ACHN (cell line): ENCODE measurements at places on chromosomes 3 and 15.

GRCh38 chr3:94822298-94822697 is 759.4 kb downstream of the NSUN3 start:
- no peak for DNase-seq

- peak; percentile 49 for DNase-seq
Measured at GRCh38 chr3:112136959-112137693, 4.1 kb upstream of the GCSAM start.

- DNase-seq, result no peak
Measured at GRCh38 chr3:60142009-60142408, 1092.2 kb upstream of the CFAP20DC start.

DNA sequence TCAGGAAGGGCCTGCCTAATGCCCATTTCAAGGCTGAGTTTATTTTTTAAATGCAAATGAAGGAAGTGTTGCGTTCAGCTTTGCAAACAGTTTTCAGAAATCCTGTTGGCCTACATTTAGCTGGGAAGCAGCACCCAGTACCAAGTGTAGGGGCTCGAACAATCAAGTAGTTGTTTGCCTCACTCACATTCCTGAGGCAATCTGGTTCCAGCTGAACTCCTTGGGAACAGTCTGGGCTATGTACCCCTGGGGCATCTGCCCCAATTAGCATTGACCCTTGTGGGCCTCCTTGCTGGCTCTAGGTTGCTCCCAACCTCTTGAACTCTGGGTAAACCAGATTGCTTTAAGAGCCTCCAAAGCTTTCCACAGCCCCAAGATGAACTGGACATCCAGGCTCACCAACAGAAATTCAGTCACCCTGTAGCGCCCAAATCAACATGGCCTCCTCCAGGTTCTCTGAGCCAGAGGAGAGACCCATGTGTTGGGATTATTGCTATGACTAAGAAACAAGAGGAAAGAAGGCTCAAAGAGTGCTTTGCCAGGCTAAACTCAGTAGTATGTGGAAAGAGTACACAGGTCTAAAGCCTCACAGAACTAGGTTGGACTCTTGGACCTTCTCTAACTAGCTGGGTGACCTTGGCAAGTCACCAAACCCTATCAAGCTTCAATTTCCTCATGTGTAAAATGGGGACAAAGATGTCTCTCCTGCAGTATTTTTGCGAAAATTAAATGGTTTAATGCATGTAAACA is 532.7 kb downstream of the SOX2 start:
- no peak for DNase-seq
